ENCODE measurements at places on chromosomes 2 and 18. TPM values are rescaled to one million over a fixed set of nuclear protein-coding genes. Genes with fewer than 3 reads are reported as not detected.

- no peak overlapping the region for H3K4me3 ChIP-seq
- DNase-seq: no peak
- H3K36me3 ChIP-seq: no peaks in the 10 kb centered on the region
- no peak overlapping the region for H3K27ac ChIP-seq
- H3K27me3 ChIP-seq: no peaks in the 10 kb centered on the region
Observed at GRCh38 chr18:23809415-23809814, 120.2 kb downstream of the LAMA3 start.

DNA sequence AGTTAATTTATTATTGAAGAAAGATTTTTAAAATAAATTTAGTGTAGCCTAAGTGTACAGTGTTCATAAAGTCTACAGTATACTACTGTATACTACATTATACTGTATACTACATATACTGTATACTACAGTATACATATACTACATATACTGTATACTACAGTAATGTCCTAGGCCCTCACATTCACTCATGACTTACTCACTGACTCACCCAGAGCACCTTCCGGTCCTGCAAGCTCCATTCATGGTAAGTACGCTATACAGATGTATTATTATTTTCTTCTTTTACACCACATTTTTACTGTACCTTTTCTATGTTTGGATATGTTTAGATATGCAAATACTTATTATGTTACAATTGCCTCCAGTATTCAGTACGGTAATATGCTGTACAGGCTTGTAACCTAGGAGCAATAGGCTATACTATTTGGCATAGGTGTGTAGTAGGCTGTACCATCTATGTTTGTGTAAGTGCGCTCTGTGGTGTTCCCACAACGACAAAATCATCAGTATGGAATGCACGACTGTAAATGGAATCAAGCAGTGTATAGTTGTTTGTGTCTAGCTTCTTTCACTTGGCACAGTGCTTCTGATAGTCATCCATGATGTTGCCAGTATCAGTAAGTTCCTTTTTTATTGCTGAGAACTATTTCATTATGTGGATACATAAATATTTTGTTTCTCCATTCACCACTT, 245.7 kb downstream of the MTX2 start:
- H3K36me3 ChIP-seq: no peaks in the 10 kb centered on the region
- peaks cover 14% of the 10 kb centered on the region for H3K4me1 ChIP-seq
- H3K4me3 ChIP-seq: no peak overlapping the region
- no peak for DNase-seq
- no peaks in the 10 kb centered on the region for H3K27me3 ChIP-seq

GRCh38 chr18:79781331-79781941, 16.3 kb upstream of the KCNG2 start:
- no peaks in the 10 kb centered on the region for H3K4me1 ChIP-seq
- DNase-seq: no peak
- H3K36me3 ChIP-seq: no peaks in the 10 kb centered on the region
- H3K4me3 ChIP-seq: no peak overlapping the region
- peaks cover 76% of the 10 kb centered on the region for H3K27me3 ChIP-seq
- H3K27ac ChIP-seq: no peak overlapping the region

GRCh38 chr2:161078211-161078539, 82.1 kb upstream of the TANK start:
- H3K4me1 ChIP-seq: peaks cover 16% of the 10 kb centered on the region
- DNase-seq: no peak
- H3K27me3 ChIP-seq: no peaks in the 10 kb centered on the region
- no peak overlapping the region for H3K4me3 ChIP-seq
- no peaks in the 10 kb centered on the region for H3K36me3 ChIP-seq

- DNase-seq: no peak
- no peak overlapping the region for H3K27ac ChIP-seq
- no peak overlapping the region for H3K4me3 ChIP-seq
- peaks cover 20% of the 10 kb centered on the region for H3K27me3 ChIP-seq
- no peaks in the 10 kb centered on the region for H3K36me3 ChIP-seq
- no peaks in the 10 kb centered on the region for H3K4me1 ChIP-seq
Observed at GRCh38 chr2:401019-401679, 113.3 kb upstream of the ALKAL2 start.

GRCh38 chr2:49616800-49617199, 462.5 kb upstream of the FSHR start:
- H3K36me3 ChIP-seq: no peaks in the 10 kb centered on the region
- H3K27me3 ChIP-seq: no peaks in the 10 kb centered on the region
- H3K4me1 ChIP-seq: no peaks in the 10 kb centered on the region
- no peak for DNase-seq
- H3K4me3 ChIP-seq: no peak overlapping the region

DNA sequence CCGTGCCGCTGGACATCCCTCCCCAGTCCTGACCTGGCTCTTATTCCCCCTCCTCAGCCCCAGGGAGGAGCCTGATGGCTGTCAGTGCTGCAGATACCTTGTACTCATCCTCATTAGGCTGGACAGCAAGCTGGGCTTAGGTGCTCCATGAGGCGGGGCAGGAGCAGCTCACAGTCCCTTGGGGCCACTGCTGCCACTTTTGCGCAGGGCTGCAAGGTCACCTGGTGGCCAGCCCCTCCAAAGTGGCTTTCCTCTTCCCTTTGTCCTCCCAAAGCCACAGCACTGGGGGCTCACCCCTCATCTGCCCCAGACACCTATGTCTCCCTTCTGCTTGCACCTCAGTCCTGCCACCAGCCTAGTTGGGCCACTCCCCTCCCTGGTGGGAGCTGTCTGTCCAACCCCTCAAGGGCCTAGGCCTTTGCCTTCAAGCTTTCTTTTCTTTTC, 60.8 kb downstream of the FAM168B start:
- peaks cover 49% of the 10 kb centered on the region for H3K27me3 ChIP-seq
- H3K4me3 ChIP-seq: no peak overlapping the region
- H3K4me1 ChIP-seq: peaks cover 5% of the 10 kb centered on the region
- H3K27ac ChIP-seq: no peak overlapping the region
- H3K36me3 ChIP-seq: no peaks in the 10 kb centered on the region
- DNase-seq: no peak

GRCh38 chr2:216194013-216194412, 84.9 kb downstream of the XRCC5 start:
- H3K27me3 ChIP-seq: no peaks in the 10 kb centered on the region
- H3K36me3 ChIP-seq: peaks cover 75% of the 10 kb centered on the region
- no peak overlapping the region for H3K27ac ChIP-seq
- no peak overlapping the region for H3K4me3 ChIP-seq
- peaks cover 5% of the 10 kb centered on the region for H3K4me1 ChIP-seq
- no peak for DNase-seq

DNA sequence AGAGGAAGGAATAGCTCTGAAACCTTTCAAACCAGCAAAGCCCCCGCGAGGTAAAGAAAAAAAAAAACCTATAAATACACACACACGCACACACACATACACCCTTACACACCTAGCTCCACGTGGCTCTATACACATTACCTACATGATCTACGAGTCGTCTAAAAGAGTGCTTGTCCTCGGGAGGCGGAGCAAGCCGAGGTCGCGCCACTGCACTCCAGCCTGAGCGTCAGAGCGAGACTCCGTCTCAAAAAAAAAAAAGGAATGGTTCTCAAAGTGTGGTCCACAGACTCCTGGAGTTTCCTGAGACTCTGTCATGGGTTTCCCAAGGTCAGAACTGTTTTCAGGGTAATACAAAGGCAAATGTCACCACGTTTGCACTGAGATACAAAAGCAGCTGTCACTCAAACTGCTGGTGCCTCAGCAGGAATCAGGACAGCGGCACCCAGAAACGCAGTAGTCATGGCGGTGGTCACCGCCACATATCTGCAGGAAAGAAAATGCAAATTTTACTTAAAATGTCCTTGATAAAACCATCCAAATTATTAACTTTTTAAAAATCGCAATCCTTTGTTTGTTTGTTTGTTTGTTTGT, 130.0 kb upstream of the GPC1 start:
- no peaks in the 10 kb centered on the region for H3K4me1 ChIP-seq
- H3K4me3 ChIP-seq: no peak overlapping the region
- no peak overlapping the region for H3K27ac ChIP-seq
- H3K27me3 ChIP-seq: peaks cover 15% of the 10 kb centered on the region
- DNase-seq: no peak

DNA sequence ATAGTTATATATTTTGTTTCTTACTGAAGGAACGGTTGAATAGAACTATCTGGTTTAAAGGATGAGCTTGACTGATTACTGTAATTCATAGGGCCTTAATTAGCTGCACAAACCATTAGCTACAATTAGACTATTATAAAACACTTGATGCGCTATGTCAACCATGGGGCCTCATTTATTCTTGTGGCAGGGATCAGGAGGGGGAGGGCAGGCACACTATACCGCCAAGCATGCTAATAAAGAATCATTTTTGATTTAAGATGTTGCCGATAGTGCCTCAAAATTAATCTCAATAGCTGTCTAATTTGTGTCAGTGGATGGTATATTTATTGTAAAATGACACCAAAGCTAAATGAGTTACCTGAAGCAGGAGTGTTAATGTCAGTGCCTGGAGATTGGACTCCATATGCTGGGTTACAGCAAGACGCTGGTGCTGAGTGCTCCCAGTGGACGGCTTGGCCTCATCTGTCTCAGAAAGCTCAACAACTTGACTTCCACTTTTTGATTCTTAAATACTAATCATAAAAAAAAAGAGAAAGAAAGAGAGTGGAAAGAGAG, 1007.0 kb upstream of the CELF4 start:
- no peaks in the 10 kb centered on the region for H3K36me3 ChIP-seq
- no peaks in the 10 kb centered on the region for H3K27me3 ChIP-seq
- H3K27ac ChIP-seq: no peak overlapping the region
- no peak for DNase-seq

The MALL gene
- total RNA-seq: 11.8 TPM

The ZNF396 gene
- 0.71 TPM for total RNA-seq

The SLC23A3 gene
- 0.58 TPM for total RNA-seq
